ENCODE measurements at places on chromosomes 1 and 21.

- DNase-seq: no peak
These were observed 465 bp downstream of the HUNK start for GRCh38 chr21:31873275-31873695.

DNA sequence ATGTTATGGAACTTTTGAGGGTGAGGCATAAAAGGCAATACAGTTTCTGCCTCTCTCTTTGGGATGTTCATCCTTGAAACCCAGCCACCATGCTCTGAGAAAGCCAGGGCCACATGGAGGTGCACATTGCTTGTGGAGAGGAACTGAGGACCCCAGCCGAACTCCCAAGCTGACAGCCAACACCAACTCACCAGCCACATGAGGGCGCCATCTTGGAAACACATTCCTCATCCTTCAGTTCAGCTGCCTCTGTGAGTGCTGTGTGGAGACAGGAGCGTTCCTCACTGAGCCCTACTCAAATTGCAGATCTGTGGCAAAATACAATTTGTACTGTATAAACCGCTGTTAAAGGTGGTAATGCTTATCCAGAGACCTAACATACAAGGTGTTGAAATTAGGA is 137.5 kb downstream of the GABPA start:
- DNase-seq: no peak

- DNase-seq: no peak
These were observed 109.2 kb downstream of the TTLL7 start for GRCh38 chr1:83889707-83890106.

- no peak for DNase-seq
These were observed 27.4 kb downstream of the LAMB3 start for GRCh38 chr1:209624558-209625549.

DNA sequence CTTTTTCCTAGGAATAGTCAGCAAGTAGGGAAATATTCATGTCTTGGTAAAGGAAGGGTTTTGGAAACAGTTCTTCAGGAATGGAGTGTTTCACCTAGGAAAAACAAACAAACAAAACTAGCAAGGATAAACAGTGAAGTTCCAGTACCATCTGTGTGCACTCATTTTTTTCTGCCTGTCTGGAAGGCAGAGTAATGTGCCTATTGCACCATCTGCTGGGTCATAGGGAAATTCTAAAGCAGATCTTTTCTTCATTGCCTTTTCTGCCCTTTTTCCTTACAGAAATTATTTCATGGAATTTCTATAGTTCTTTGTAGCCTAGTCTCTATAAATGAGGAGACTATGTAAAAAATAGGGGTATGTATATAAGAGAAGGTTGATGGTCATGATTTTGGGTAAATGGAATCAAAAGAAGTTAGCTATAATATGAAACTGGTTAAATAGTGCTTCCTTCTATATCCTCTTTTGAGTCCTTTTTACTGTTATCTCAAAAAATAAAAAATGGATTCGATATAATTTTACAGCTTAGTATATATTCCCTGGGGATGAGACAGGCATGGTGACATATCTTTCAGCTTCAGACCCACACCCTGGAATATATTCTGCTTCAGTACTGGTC is 3.4 kb upstream of the HRNR start:
- DNase-seq: no peak

- no peak for DNase-seq
These were observed 95.5 kb downstream of the SDCCAG8 start for GRCh38 chr1:243351337-243351736.

- DNase-seq: no peak
These were observed 67.0 kb upstream of the CACNA1E start for GRCh38 chr1:181416268-181416860.

- DNase-seq: no peak
These were observed 76.6 kb upstream of the VAV3 start for GRCh38 chr1:108041360-108042142.

GRCh38 chr1:84705513-84705912 is 15.3 kb upstream of the SSX2IP start:
- no peak for DNase-seq

DNA sequence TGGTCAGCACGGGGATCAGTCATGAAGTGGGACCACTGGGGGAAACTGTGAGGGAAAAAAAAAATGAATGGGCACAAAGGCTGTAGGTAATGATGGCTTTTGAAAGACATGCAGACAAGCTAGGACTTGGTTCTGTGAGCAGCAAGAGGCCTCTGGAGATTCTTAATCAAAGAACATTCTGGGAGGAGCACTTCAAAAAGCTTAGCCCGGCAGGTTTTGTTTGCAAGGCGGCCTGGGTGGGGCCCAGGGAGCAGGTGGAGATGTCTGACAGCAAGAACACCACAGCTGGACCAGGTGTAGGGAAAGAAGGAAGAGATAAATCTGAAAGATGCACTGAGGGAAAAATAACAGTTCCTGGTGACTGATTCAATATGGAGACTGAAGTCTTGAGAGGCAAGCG is 6.0 kb downstream of the TEX35 start:
- DNase-seq: no peak

- DNase-seq: no peak
These were observed 1.6 kb downstream of the CRABP2 start for GRCh38 chr1:156703741-156704140.

- no peak for DNase-seq
These were observed 53.2 kb downstream of the RIPK4 start for GRCh38 chr21:41713495-41714281.

DNA sequence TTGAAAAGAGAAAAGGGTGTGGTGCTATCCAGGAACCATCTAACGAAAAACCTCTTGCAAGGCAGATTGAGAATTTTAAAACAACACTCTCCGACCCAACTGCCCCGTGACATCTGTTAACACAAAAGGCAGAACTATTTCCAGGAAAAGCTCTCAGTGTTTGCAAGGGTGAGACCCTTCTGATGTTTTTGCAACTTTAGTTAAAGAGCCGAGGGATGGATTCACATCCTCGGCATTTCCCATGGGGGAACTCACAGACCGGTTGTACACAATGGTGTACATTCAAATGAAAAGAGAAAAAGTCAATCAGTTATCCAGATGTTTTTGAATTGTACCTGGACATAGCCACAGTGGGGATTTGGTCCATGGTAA is 120.0 kb downstream of the NGF start:
- no peak for DNase-seq

DNA sequence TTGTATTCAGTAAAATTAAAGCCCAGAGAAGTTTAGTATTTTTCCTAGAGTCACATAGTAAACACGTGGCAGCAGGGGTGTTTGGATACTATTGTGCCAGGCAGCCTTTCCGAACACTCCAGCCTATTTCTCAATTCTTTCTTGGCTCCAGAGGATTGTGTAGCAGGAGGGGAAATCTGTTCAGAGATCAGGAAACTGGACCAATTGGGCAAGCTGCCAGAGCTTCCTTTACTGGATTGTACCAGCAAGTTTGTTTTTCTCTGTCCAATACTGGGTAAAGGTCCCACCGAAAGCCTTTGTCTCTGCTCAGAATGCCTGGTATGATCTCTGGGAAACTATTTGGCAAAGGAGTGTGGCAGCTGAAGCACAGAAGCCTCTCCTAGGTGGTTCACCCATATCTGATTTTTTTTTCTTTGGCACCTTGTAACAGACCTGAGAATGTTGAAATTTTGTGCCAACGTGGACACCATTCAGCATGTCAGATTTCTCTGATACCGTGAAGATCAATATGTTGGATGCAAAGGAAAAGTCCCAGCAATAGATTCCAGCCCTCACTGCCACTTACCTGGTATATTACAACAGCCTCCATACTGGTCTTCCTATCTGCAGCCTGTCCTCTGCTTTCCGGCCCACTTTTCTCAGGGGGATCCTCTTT is 126.2 kb downstream of the FGGY start:
- no peak for DNase-seq

DNA sequence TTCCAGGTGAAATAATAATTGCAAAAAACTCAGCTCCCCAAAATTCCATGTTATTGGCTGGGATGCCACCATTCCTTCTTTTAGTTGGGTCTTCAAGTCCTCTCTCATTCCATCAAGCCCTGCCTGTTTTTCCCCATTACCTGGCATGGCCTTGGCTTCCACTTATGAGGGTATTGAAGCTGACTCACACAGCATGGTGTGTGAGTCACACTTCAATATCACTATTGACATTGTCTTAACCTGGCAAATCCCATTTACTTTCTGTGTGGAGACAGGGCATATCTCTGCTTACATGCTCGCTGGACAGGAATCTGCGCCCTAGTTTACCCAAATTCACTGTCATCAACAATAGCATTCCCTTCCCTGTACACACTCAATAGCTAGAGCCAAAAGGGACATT is 1806.8 kb downstream of the BRINP3 start:
- DNase-seq: no peak

- DNase-seq: no peak
These were observed 47.0 kb upstream of the PTCH2 start for GRCh38 chr1:44890007-44890406.

DNA sequence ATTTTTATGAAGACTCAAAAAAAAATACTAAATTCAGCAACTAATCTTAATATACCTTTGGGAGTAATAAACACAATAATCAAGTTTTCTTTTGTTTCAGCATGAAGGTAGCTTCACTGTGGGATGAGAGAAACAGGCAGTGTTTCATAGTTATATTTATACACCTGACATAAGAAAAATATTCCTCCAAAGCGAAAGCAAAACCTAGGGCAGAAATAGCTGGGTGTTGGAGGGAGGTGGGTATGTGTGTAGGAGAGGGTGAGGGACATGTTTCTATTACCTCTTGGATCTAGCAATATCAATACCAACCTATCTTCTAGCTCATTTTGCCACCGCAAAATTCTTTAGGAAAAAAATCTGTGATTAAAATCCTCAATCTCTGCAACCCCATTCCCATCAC is 24.9 kb upstream of the MAN1A2 start:
- no peak for DNase-seq

DNA sequence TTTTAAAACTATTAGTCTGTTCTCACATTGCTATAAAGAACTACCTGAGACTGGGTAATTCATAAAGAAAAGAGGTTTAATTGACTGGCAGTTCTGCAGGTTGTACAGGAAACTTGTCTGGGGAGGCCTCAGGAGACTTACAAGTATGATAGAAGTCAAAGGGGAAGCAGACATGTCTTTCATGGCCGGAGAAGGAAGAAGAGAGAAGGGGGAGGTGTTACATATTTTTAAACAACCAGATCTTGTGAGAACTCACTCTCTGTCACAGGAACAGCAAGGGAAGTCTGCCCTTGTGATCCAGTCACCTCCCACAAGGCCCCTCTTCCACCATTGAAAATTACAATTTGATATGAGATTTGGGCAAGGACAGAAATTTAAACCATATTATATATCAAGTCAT is 55.9 kb downstream of the CLIC4 start:
- no peak for DNase-seq

DNA sequence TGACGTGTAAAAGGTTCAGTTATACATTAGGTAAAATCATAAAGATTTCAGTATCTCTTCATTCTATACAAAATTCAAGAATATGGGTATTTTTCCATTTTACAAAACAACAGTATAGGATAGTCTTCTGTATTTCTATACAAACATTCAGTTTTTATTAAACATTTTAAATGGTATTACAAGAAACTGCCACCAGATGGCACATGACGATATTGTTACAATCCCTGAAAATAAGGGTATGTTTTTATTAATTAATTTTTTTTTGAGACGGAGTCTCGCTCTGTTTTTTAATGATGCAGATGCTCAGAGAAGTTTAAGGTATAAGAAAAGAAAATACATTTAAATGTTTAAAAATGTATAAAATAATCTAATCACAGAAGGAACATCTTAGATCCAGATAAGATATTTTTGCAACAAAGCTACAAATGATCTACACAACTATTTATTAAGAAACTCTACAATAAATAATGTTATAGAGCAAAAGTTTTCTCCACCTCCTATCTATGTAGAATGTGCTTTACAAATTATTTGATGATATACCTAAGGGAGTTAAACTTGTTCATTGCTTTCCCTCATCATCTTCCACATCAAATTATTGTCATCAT is 23.5 kb upstream of the RSBN1 start:
- DNase-seq: no peak

- DNase-seq: no peak
These were observed 1.7 kb downstream of the BEST4 start for GRCh38 chr1:44786138-44786840.

DNA sequence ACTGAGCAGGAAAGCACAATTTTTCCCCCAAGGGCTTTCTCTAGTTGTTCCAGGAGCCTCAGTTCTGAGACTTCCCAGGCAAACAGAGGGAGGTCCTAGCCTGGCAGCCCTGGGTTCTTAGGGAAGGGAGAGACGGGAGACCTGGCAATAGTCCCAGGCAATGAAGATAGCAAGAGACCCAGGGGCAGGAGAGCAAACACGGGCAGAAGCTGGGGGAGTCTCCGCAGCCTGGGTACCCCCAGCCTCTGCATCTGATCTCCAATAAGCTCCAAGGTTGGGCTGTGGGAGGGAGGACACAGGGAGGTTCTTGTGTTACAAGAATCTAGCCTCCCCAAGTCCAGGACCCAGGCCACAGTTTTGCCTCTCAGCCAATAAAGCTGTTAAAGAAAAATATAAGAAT is 2.4 kb downstream of the BLACAT1 start:
- DNase-seq: no peak

All from cortex of kidney (tissue), 1 donor.